ENCODE measurements at places on chromosomes 4 and X. TPM values are rescaled to one million over a fixed set of nuclear protein-coding genes. Genes with fewer than 3 reads are reported as not detected.

DNA sequence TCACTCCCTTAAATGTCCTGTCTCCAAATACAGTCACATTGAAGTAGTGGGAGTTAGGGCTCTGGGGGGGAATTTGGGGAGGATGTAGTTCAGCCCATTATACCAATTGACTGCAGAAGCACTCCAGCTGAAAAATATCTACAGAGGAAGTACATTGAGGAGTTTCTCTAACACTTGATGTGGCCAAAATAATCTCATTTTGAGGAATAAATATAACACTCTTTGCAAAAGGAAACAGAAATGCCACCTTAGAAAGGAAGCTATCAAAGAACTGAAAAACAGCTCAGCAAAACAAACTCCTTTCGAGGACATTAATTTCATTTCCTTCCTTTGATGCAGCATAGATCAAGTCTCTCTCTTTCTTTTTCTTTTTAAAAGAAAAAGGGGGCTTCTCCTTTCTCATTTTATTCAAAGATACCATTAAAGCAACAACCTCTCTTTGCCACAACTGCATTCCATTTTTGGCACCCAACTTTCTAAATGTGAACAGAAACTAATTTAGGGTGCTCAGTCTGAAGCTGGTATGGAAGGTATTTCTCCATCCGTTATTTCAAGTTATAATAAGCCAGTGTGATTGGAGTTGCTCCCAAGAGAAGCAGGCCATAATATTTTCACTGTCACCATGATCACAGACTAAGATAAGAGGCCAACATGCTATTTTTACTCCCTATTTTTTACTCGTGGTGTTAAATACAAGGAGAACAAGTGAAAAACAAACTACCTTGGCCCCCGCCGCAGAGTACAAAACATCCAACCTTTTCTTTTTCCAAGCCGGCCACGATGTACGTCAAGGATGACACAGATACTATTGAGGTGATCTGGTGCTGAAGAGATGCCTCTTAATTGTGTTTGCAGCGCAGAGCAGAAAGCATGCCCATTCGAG lies 230.4 kb upstream of the GATB start:
- H3K36me3 ChIP-seq: no peaks in the 10 kb centered on the region
- no peaks in the 10 kb centered on the region for H3K27me3 ChIP-seq
- DNase-seq: no peak
- H3K4me1 ChIP-seq: no peaks in the 10 kb centered on the region

DNA sequence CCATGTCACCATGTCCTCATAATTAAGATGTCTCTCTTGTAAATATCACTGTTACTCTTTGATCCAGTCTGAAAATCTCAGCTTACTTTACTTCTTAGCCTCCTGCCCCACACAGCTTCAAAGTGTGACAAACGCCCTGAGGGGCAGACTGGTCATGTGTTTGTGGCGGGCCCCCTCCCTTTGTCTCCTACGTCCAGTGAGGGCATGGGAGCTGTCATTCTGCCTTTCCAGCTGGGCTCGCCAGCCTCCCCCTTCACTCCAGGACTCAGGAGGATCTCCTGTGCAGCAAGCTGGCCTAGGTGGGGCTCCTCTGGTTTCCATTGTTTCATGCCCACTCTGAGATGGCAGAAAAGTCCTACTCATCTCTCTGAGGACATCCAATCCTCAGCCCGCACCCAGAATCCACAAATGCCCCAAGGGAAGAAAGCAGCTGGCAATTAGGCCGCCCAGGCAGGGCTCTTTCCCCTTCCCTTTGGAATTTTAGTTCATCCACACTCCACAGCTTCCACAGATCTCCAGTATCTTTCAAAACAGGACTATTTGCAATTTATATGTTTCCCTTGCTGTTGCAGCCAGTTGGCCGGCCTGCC lies 86.4 kb upstream of the C4orf50 start:
- no peak for DNase-seq
- no peak overlapping the region for H3K27ac ChIP-seq
- no peaks in the 10 kb centered on the region for H3K4me1 ChIP-seq
- H3K4me3 ChIP-seq: no peak overlapping the region
- H3K27me3 ChIP-seq: peaks cover 9% of the 10 kb centered on the region

DNA sequence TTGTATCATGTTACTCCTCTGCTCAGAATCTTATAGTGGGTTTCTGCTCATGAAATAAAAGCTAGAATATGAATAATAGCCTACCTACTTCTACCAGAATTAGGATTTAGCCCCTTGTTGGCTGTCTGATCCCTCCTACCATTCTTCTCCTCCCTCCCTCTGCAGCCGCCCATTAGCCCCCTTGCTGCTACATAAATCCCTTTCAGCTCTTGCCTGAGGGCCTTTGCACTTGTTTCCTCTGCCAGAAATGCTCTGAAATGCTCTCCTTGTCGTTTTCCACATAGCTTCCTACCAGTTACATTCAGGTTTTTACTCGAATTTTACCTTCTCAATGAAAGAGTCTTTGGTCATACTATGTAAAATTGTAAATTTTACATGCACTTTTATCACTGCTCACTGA lies 159.2 kb downstream of the ADGRL3 start:
- no peak for DNase-seq
- no peaks in the 10 kb centered on the region for H3K27me3 ChIP-seq
- no peaks in the 10 kb centered on the region for H3K36me3 ChIP-seq
- no peaks in the 10 kb centered on the region for H3K4me1 ChIP-seq
- H3K27ac ChIP-seq: no peak overlapping the region

- DNase-seq: no peak
- H3K4me3 ChIP-seq: no peak overlapping the region
- peaks cover 10% of the 10 kb centered on the region for H3K27me3 ChIP-seq
- no peaks in the 10 kb centered on the region for H3K36me3 ChIP-seq
These were observed 31.1 kb downstream of the F11 start for GRCh38 chr4:186297013-186297645.

ZNF630 gene
- 2.5 TPM for total RNA-seq

TRIML1 gene
- not detected for total RNA-seq

GNL3L gene
- 33.6 TPM for total RNA-seq

MAGEA8 gene
- total RNA-seq: not detected

F8A2 gene
- total RNA-seq: not detected
